ENCODE measurements at places on chromosomes 5 and 9. TPM values are rescaled to one million over a fixed set of nuclear protein-coding genes. Genes with fewer than 3 reads are reported as not detected.

GADD45G gene
- 1.3 TPM for polyA plus RNA-seq

PCDH12 gene
- 0.02 TPM for polyA plus RNA-seq

SPATA24 gene
- 7.6 TPM for polyA plus RNA-seq

CCL27 gene
- 0.10 TPM for polyA plus RNA-seq

CDC25C gene
- polyA plus RNA-seq = 5.2 TPM

FRMPD1 gene
- not detected for polyA plus RNA-seq

NEUROG1 gene
- not detected for polyA plus RNA-seq

DENND4C gene
- polyA plus RNA-seq = 11.2 TPM

OSMR gene
- polyA plus RNA-seq = 56.0 TPM

STOML2 gene
- polyA plus RNA-seq = 232 TPM

CKS2 gene
- polyA plus RNA-seq = 362 TPM

ARRDC1 gene
- polyA plus RNA-seq = 49.7 TPM

TMEM245 gene
- 17.5 TPM for polyA plus RNA-seq

PCDHB5 gene
- 0.10 TPM for polyA plus RNA-seq

FPGS gene
- 82.7 TPM for polyA plus RNA-seq

PRR7 gene
- 12.5 TPM for polyA plus RNA-seq

SLC46A2 gene
- polyA plus RNA-seq = not detected

WDR38 gene
- not detected for polyA plus RNA-seq

PITX1 gene
- not detected for polyA plus RNA-seq

EQTN gene
- not detected for polyA plus RNA-seq

FOXD4L5 gene
- polyA plus RNA-seq = 0.05 TPM

BASP1 gene
- 107 TPM for polyA plus RNA-seq

LRRTM2 gene
- polyA plus RNA-seq = 0.38 TPM

CARD6 gene
- polyA plus RNA-seq = 0.03 TPM

IER5L gene
- 8.9 TPM for polyA plus RNA-seq

F2RL1 gene
- 41.3 TPM for polyA plus RNA-seq

BBLN gene
- 79.4 TPM for polyA plus RNA-seq

AJM1 gene
- 2.6 TPM for polyA plus RNA-seq

DNAI1 gene
- polyA plus RNA-seq = 0.55 TPM

MATR3 gene
- 40.4 TPM for polyA plus RNA-seq

ANKH gene
- 22.0 TPM for polyA plus RNA-seq

KIAA0825 gene
- polyA plus RNA-seq = 1.2 TPM

FIBCD1 gene
- 1.3 TPM for polyA plus RNA-seq

SLC6A18 gene
- polyA plus RNA-seq = not detected

ADAMTSL1 gene
- polyA plus RNA-seq = 114 TPM

TLX3 gene
- 4.7 TPM for polyA plus RNA-seq

PLPP6 gene
- 11.2 TPM for polyA plus RNA-seq

HSPA9 gene
- polyA plus RNA-seq = 196 TPM

NOXA1 gene
- 0.39 TPM for polyA plus RNA-seq

ERCC6L2 gene
- 13.8 TPM for polyA plus RNA-seq

LAMC3 gene
- 0.07 TPM for polyA plus RNA-seq

CDKN2B gene
- 6.3 TPM for polyA plus RNA-seq

CDH6 gene
- polyA plus RNA-seq = 1.4 TPM

BRINP1 gene
- polyA plus RNA-seq = 0.41 TPM

PLPP7 gene
- polyA plus RNA-seq = 8.6 TPM

ZNF879 gene
- polyA plus RNA-seq = 0.44 TPM

ZFYVE16 gene
- polyA plus RNA-seq = 3.3 TPM

PTGDS gene
- polyA plus RNA-seq = not detected

PAPPA gene
- polyA plus RNA-seq = 45.1 TPM

CNTFR gene
- polyA plus RNA-seq = 1.8 TPM

MBLAC2 gene
- 2.0 TPM for polyA plus RNA-seq

TLR4 gene
- polyA plus RNA-seq = 1.2 TPM

RAB24 gene
- 117 TPM for polyA plus RNA-seq

HTR1A gene
- polyA plus RNA-seq = not detected

SPINK13 gene
- not detected for polyA plus RNA-seq

MCIDAS gene
- polyA plus RNA-seq = not detected

CRHBP gene
- not detected for polyA plus RNA-seq

ZCCHC10 gene
- polyA plus RNA-seq = 26.3 TPM

DIPK1B gene
- polyA plus RNA-seq = 24.5 TPM

TOPORS gene
- 4.9 TPM for polyA plus RNA-seq
